ENCODE measurements at places on chromosomes 3 and 15.

DNA sequence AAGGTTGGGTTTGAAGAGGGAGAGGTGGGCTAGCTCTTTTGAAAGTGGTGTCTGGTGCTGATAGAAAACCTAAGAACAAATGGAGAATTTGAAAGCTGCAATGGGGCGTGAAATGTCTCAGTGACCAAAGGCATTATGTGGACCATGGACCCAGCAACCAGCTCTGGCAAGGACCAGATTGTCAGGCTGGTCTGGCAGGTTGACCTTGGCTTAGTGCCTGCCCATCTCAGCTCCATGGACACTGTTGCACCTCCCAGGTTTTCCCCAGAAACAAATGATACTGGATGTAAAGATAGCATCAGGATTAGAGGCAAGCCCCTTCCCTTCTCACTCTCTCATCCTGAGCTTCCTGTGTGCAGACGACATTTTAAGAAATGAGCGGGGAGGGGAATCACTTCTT lies 302.9 kb upstream of the LRRFIP2 start:
- no peak overlapping the region for H3K4me3 ChIP-seq
- H3K4me1 ChIP-seq, result no peaks in the 10 kb centered on the region
- H3K27me3 ChIP-seq, result peaks cover 9% of the 10 kb centered on the region
- no peak for DNase-seq

- no peaks in the 10 kb centered on the region for H3K36me3 ChIP-seq
- no peak overlapping the region for H3K4me3 ChIP-seq
- H3K4me1 ChIP-seq, result no peaks in the 10 kb centered on the region
- DNase-seq, result no peak
Measured at GRCh38 chr3:128145279-128145678, 8.0 kb upstream of the EEFSEC start.

GRCh38 chr15:97955035-97955434 lies 5.5 kb upstream of the ARRDC4 start:
- no peak for DNase-seq
- H3K27ac ChIP-seq, result no peak overlapping the region
- no peaks in the 10 kb centered on the region for H3K36me3 ChIP-seq
- no peak overlapping the region for H3K4me3 ChIP-seq

DNA sequence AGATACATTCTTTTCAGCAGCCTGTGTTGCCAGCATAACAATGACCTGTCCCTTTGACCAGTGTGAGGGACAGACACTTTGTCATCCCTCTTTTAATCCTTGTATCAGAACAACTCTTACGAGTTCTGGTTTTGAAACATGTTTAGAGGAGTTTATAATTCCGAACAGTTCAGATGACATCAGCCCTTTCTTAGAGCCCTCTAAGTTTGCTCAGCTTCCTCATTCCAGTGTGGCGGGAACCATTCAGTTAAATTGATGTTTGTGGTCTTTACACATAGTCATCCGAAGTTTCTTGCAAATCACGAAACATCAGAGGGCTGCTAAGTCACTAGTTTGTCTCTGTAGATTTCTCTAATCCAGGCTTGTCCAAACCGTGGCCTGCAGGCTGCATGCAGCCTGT lies 102.5 kb downstream of the AKAP13 start:
- no peak overlapping the region for H3K4me3 ChIP-seq
- no peak overlapping the region for H3K27ac ChIP-seq
- no peak for DNase-seq
- no peaks in the 10 kb centered on the region for H3K27me3 ChIP-seq
- peaks cover 9% of the 10 kb centered on the region for H3K36me3 ChIP-seq

DNA sequence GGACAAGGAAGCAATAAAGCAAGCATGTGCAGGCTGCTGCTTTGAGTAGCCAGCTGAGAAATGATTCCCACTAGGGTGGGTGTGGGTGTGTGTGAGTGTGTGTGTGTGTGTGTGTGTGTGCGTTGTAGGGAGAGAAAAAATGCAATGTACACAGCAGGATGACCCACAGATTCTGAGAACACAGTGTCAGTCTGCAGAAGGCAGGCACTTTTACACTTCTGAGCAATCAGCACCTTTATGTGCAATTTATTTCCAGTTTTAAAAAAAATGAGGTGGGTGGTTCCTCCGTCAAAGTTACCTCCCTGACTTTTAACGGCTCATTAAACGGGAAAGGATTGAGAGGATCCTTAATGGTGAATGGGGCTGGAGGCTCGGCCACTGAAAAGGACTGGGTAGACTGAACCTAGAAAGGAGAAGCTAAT lies 38.5 kb upstream of the LIPC start:
- H3K27ac ChIP-seq, result no peak overlapping the region
- no peak overlapping the region for H3K4me3 ChIP-seq
- no peaks in the 10 kb centered on the region for H3K4me1 ChIP-seq
- no peak for DNase-seq
- no peaks in the 10 kb centered on the region for H3K36me3 ChIP-seq

DNA sequence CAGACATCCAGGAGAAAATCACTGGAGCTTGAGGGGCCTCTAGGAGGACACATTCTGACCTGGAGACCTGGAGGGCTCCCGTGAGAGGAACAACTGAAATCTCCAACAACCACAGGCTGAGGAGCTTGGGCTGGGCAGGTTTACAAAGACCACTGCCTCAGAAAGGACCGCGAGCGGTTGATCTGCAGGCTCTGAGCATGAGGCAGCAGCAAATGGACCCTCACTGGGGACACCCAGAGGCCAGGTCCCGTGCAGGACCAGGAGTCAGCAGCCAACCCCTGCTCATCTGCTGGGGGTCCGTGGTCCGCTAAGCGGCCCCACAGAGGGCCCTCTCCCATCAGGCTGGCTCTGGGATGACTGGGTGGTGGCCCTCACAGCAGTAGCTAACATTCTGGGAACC lies 10.5 kb upstream of the EPHB3 start:
- H3K4me1 ChIP-seq, result peaks cover 21% of the 10 kb centered on the region
- peaks cover 3% of the 10 kb centered on the region for H3K36me3 ChIP-seq
- H3K4me3 ChIP-seq, result no peak overlapping the region

- H3K4me1 ChIP-seq, result no peaks in the 10 kb centered on the region
- no peak overlapping the region for H3K27ac ChIP-seq
- no peak for DNase-seq
- H3K36me3 ChIP-seq, result no peaks in the 10 kb centered on the region
- no peaks in the 10 kb centered on the region for H3K27me3 ChIP-seq
- no peak overlapping the region for H3K4me3 ChIP-seq
Measured at GRCh38 chr3:120985242-120985641, 77.2 kb downstream of the STXBP5L start.

- no peaks in the 10 kb centered on the region for H3K27me3 ChIP-seq
- no peaks in the 10 kb centered on the region for H3K36me3 ChIP-seq
- H3K4me3 ChIP-seq, result no peak overlapping the region
- peak; percentile 73 for DNase-seq
- no peak overlapping the region for H3K27ac ChIP-seq
Measured at GRCh38 chr3:111967651-111968274, 11.1 kb upstream of the ABHD10 start.

DNA sequence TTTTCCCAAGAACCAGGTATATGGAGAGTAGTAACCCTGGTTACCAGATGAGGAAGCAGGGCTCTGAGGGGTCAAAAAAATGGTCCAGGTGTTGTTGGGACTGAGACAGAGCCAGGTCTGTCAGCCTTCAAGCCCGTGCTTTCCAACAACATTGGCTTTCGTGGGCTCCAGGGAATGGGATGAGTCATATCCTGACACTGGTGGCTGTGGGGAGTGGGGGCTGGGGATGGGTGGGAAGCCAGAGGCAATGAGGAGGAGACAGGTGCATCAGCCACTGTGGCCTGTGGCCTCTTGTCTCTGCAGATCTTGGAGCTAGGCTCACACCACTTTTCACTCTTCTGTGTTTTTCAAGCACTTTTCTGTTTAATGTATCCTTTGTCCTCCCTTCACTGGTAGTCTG lies 38.2 kb downstream of the CORO2B start:
- no peak overlapping the region for H3K4me3 ChIP-seq
- no peak for DNase-seq
- no peaks in the 10 kb centered on the region for H3K36me3 ChIP-seq
- peaks cover 12% of the 10 kb centered on the region for H3K4me1 ChIP-seq
- no peaks in the 10 kb centered on the region for H3K27me3 ChIP-seq

- peak overlapping the region; percentile 35 for H3K27ac ChIP-seq
- peaks cover 18% of the 10 kb centered on the region for H3K4me1 ChIP-seq
- DNase-seq, result peak; percentile 55
- peak overlapping the region; percentile 89 for H3K4me3 ChIP-seq
- no peaks in the 10 kb centered on the region for H3K36me3 ChIP-seq
Measured at GRCh38 chr15:70100474-70101341, 3.0 kb upstream of the TLE3 start.

DNA sequence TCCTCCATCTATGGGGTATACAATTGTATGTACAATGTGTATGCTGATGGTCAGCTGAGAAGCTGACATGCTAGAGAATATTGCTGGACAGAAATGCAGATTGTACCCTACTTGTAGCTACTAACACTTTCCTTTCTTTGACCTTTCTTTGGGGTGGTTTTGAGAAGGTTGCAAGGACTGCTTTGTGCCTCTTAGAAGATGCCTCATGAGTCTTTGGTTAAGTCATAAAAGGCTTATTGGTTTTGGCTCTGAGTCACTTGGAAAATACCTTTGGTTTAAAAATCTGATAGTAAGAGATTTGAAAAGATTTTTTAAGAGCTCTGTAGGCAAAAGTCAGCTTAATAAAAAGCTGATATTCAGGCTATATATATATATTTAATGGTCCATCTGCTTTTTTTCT lies 71.5 kb downstream of the ZMAT3 start:
- no peaks in the 10 kb centered on the region for H3K27me3 ChIP-seq
- H3K27ac ChIP-seq, result no peak overlapping the region
- H3K4me3 ChIP-seq, result no peak overlapping the region
- no peak for DNase-seq
- H3K36me3 ChIP-seq, result peaks cover 11% of the 10 kb centered on the region
- no peaks in the 10 kb centered on the region for H3K4me1 ChIP-seq

DNA sequence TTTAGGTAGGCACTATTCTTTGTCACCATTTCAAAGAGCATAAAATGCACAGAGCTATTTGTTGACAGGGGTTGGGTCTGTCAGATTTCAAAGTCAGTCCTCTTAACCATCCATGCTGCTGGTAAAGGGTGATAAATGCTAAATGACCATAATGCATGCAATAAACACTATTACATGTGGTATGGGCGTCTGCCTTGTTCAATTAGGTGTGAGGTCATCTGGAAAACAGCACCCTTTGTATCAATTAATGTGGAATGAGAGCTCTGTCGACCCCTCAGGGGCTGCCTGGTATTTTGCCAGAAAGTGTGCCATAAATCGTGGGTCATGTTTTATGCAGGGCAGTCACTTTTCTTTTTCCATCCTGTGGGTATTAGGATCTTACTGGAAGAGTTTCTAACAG lies 235.6 kb downstream of the SV2B start:
- DNase-seq, result no peak
- no peak overlapping the region for H3K4me3 ChIP-seq
- no peaks in the 10 kb centered on the region for H3K36me3 ChIP-seq

GRCh38 chr3:136189859-136190617 lies 6.1 kb downstream of the MSL2 start:
- H3K27ac ChIP-seq, result peak overlapping the region; percentile 99
- H3K4me1 ChIP-seq, result peaks cover 76% of the 10 kb centered on the region
- H3K36me3 ChIP-seq, result peaks cover 9% of the 10 kb centered on the region
- H3K4me3 ChIP-seq, result peak overlapping the region; percentile 97

GRCh38 chr3:43296565-43296964 lies 10.2 kb downstream of the SNRK start:
- peaks cover 5% of the 10 kb centered on the region for H3K36me3 ChIP-seq
- peak overlapping the region; percentile 90 for H3K4me3 ChIP-seq
- peak overlapping the region; percentile 94 for H3K27ac ChIP-seq
- peak; percentile 89 for DNase-seq

- no peaks in the 10 kb centered on the region for H3K36me3 ChIP-seq
- no peaks in the 10 kb centered on the region for H3K4me1 ChIP-seq
- peaks cover 9% of the 10 kb centered on the region for H3K27me3 ChIP-seq
- H3K4me3 ChIP-seq, result no peak overlapping the region
- no peak overlapping the region for H3K27ac ChIP-seq
Measured at GRCh38 chr3:10839167-10839566, 23.1 kb downstream of the SLC6A11 start.

DNA sequence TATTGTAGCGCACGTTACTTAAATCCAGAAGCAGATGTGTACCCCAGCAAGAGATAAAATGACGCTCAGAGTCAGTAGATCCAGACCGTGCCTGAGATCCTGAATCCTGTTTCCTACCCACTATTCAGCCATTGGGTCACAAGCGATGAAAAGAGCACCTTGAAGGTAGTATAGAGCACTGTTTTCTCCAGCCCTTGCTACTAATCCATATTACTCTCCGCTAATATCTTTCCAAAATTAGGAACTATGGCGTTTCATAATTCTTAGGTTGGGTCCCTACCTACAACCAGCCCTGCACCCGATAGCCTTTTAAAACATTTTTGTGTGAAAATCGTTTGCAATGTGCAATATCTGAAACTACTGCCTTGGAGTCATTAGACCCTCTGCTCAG lies 596 bp downstream of the BTD start:
- peaks cover 65% of the 10 kb centered on the region for H3K4me1 ChIP-seq
- peak overlapping the region; percentile 98 for H3K4me3 ChIP-seq
- peak overlapping the region; percentile 99 for H3K27ac ChIP-seq
- peaks cover 3% of the 10 kb centered on the region for H3K36me3 ChIP-seq

DNA sequence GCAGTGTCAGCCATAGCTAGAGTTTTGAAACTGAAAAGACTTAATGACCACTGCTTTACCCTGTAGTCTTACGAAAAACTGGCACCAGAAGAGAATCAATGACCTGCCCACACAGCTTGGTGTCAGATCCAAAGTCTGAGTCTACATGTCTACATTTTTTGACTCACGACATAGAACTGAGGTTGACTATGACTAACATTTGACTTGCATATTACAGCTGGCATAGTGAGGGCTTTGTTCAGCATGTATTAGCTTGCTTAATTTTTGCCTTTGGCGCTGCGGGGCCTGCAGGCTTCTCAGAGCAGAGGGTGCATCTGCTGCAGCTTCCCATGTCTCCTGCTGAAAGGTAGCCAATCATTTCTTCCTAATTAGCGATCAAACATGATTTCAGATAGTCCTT lies 167.0 kb downstream of the EBLN2 start:
- H3K4me3 ChIP-seq, result no peak overlapping the region
- H3K27ac ChIP-seq, result no peak overlapping the region
- no peak for DNase-seq
- H3K4me1 ChIP-seq, result no peaks in the 10 kb centered on the region
- H3K36me3 ChIP-seq, result no peaks in the 10 kb centered on the region

All from naive thymus-derived CD8-positive, alpha-beta T cell (primary cell).